Body of pancreas (tissue), 4 donors: ENCODE measurements at places on chromosomes 3 and 15. TPM values are rescaled to one million over a fixed set of nuclear protein-coding genes. Genes with fewer than 3 reads are reported as not detected.

DNA sequence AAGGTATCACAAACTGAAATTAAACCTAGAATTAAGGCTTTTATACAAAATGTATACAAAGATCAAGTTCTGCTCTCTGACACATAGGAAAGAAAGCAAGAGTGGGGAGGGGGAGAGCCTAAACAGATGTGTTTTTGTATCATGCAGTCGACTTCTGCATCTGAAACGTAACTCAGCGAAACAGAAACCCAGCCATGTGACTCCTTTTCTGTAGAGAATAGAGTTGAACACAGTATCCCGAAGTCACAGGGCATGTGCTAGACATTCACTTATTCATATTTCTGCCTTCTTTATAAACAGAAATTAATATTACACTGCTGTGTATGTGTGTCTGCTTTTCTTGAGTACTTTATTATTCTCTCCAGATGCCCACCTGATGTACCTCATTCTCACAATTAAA lies 121.0 kb downstream of the PDZRN3 start:
- DNase-seq = no peak

The ARGFX gene
- not detected for total RNA-seq

The ADAMTSL3 gene
- 10.2 TPM for total RNA-seq

The SLC33A1 gene
- total RNA-seq = 40.0 TPM

GRCh38 chr15:60373745-60374144 lies 24.0 kb downstream of the ANXA2 start:
- DNase-seq = no peak

DNA sequence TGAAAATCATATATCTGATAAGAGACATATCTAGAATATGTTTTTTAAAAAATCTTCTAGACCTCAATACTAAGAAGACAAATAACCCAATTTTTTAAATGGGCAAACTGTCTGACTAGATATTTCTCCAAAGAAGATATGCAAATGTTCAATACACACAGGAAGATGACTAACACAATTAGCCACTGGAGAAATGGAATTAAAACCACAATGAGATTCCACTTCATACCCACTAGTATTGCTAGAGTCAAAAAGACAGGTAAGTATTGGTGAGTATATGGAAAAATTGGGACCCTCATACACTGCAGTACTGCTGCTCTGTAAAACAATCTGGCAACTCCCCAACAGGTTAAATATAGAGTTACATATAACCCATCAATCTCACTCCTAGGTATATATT lies 33.1 kb upstream of the TOPAZ1 start:
- no peak for DNase-seq

- no peak for DNase-seq
Observed at GRCh38 chr15:74300057-74300795, 64.1 kb downstream of the CCDC33 start.

GRCh38 chr3:105328338-105328730 lies 38.4 kb upstream of the ALCAM start:
- no peak for DNase-seq

DNA sequence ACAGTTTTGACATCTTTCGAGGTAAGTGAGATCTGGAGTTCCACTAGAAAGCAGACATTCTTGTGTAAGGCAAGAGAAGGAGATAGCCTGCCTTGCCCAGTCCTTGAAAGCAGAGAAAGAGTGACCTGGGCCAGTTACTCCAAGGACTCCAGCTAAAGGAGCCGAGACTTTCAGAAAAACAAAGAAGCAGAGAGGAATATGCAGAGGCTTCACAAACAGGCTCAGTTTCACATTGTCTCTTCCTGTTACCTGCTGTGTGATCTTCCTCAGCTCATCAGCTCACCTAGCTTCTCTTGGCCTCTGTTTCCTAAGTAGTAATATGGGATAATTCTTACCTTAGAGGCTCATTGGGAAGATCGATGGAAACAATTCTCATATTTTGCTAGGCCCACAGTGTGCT lies 81.0 kb downstream of the CDC25A start:
- DNase-seq = no peak

The SPINK8 gene
- not detected for total RNA-seq

- no peak for DNase-seq
Observed at GRCh38 chr15:29003191-29003839, 117.5 kb downstream of the APBA2 start.

DNA sequence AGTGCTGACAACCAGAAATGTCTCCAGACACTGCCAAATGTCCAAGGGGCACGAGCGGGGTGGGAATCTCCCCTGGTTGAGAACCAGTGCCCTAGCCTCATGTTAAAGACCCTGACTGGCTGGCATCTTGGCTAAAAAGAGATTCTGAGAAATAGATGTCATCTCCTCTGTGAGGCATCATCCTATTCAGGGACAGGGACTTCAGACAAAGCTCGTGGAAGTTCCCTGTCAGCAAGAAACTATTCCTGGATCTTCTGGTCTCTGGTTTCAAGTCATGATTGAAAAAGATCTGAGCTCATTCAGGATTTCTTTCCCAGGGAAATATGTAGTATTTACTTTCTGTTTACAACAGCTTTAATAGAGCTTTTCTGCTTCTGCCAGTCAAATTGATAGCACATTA lies 10.8 kb downstream of the WDR5B start:
- no peak for DNase-seq

The GAP43 gene
- not detected for total RNA-seq

GRCh38 chr3:150223558-150223957 lies 184.5 kb upstream of the TSC22D2 start:
- no peak for DNase-seq
